M059J (cell line): ENCODE measurements at places on chromosomes 11 and 22. TPM values are rescaled to one million over a fixed set of nuclear protein-coding genes. Genes with fewer than 3 reads are reported as not detected.

DNA sequence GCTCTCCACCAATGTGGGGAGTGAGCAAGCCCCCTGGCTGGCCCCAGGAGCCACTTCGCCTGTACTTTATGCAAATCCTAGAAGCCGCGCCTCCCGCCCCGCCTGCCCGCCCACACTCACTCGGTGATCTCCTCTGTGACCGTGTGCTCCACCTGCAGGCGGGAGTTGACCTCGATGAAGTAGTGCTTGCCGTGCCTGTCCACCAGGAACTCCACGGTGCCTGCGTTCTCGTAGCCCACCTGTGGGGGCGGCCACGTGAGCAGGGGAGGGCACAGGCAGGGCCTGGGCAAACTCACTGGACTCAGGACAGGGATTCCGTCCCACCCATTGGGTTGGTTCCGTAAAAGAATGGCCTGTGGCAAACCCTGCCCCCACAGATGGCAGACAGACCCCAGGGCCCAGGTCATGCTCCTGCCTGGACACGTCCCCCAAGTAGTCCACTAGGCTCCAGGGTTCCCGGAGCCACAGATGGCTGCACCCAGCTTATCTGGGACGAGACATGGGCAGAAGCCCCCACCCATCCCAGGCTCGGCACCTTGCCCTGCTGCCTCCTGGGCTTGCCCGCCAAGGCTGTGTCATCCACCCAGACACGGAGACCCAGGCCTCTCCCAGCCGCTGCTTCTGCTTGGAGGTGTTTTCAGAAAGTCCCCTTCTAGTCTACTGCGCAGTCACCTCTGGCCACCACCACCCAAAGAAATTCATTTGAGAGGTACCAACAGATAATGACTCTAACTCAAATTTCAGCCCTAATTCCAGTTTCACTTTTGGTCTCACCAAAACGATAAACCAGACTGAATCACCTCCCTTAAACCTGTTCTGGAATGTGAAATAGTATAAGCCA, 12.1 kb downstream of the LRFN4 start:
- no peak for DNase-seq

GRCh38 chr11:95972060-95972459, 48.2 kb upstream of the MTMR2 start:
- DNase-seq, result no peak

GRCh38 chr11:117860139-117860538, 16.3 kb downstream of the FXYD6 start:
- DNase-seq, result no peak

DNA sequence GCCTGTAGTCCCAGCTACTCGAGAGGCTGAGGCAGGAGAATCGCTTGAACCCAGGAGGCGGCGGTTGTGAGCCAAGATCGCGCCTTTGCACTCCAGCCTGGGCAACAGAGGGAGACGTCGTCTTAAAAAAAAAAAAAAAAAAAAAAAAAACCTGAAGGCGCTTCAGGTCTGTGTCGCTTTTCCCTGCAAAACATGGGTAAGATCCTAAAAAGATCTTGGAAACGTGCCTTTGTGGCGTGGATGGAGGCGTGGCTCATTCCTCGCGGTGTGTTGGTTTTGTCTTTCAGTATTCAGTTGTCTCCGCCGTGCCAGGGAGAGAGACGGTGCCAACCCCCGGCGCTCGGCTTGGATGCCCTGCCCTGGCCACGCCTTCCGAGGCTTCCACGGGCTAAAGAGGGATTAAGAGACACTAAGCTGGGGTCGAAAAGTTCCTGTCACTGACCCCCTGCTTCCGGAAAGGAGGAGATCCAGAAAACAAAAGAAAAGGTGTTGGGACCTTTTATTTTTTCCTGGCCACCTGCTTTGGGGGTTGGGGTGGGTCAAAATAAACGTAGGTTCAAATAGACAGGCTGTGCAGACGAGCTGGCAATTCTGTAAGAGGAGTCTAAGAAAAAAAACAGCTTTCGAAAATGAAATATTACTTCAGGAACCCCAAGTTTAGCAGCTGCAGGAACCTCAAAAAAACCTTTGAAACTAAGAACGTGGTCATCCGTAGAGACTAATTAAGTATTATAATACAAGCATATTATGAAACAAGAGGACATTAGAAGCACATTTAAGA, 1.1 kb upstream of the SLC35F2 start:
- DNase-seq, result peak; percentile 70

GRCh38 chr11:47551086-47551485, 1.8 kb downstream of the CELF1 start:
- DNase-seq, result peak; percentile 49

SHANK2 gene
- not detected in 2 replicates for total RNA-seq
